ENCODE measurements at places on chromosomes 16 and 17.

GRCh38 chr17:11814655-11815262, 182.5 kb downstream of the ZNF18 start:
- no peak for DNase-seq

- DNase-seq, result no peak
Observed at GRCh38 chr16:19883966-19884485, 622 bp downstream of the GPRC5B start.

- no peak for DNase-seq
Observed at GRCh38 chr17:57090560-57091185, 5.6 kb downstream of the AKAP1 start.

- DNase-seq, result no peak
Observed at GRCh38 chr17:10871914-10872313, 34.0 kb upstream of the PIRT start.

- no peak for DNase-seq
Observed at GRCh38 chr17:61425682-61426481, 26.2 kb downstream of the TBX2 start.

- DNase-seq, result no peak
Observed at GRCh38 chr16:87435372-87436224, 43.5 kb downstream of the MAP1LC3B start.

DNA sequence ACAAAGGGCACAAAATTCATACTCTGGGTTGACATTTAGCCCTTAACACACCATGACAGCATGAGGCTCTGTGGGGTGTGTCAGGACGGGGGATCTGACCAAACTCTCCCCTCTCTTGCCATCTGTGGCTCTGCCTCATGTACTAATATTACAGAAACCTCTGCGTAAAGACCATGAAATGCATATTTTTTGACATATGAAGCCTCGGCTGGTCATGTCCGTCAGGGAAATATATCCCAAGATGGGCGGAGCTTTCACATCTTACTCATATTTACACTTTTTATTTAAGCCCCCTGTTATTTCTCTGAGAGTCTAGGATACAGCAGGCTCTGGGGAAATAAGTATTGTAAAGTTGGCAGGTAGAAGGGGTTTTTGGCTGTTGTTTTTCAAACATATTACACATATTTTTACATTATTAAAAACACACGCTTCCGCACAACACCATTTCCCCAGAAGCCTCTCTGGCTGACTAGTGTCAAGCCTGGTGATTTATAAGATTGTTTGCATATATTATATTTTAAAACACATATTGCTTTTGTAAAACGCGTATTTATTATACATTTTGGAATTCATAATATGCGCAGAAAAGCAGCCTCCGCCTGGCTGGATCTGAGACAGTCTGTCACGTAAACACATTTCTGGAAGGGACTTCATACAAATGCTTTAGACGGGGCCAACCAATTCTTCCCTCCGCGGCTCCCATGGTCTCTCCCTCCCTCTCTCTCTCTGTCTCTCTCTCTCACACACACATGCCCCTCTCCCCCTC, 237.7 kb upstream of the ZFHX3 start:
- no peak for DNase-seq

DNA sequence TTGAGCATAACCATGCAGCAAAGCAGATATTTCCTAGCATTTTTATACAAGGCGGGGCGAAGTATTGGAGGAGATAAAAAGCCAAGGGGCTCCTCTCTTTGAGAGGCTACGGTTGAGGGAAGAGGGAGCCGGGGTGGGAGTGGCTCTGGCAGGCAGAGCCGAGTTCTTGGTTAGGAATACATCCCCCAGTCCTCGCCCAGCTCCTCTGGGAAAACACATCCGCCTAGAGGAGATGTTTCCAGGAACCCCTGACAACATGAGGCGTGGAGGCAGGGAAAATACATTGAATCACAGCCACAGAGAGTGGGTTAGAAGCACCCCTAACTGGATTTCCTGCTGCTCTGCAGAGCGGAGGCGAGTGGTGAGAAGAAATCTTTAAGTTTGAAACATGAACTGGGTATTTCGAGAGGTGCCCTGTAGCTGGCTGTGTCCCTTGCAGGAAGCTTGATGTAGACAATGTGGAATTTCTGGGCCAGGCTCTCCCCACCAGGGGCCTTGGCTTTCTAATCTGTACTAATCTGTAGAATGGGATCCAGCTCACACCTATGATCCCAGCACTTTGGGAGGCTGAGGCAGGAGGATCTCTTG, 27.3 kb downstream of the TTYH2 start:
- DNase-seq, result no peak

- no peak for DNase-seq
Observed at GRCh38 chr16:46896314-46896968, 12.3 kb downstream of the GPT2 start.

- DNase-seq, result no peak
Observed at GRCh38 chr16:49701065-49701685, 154.7 kb downstream of the ZNF423 start.

DNA sequence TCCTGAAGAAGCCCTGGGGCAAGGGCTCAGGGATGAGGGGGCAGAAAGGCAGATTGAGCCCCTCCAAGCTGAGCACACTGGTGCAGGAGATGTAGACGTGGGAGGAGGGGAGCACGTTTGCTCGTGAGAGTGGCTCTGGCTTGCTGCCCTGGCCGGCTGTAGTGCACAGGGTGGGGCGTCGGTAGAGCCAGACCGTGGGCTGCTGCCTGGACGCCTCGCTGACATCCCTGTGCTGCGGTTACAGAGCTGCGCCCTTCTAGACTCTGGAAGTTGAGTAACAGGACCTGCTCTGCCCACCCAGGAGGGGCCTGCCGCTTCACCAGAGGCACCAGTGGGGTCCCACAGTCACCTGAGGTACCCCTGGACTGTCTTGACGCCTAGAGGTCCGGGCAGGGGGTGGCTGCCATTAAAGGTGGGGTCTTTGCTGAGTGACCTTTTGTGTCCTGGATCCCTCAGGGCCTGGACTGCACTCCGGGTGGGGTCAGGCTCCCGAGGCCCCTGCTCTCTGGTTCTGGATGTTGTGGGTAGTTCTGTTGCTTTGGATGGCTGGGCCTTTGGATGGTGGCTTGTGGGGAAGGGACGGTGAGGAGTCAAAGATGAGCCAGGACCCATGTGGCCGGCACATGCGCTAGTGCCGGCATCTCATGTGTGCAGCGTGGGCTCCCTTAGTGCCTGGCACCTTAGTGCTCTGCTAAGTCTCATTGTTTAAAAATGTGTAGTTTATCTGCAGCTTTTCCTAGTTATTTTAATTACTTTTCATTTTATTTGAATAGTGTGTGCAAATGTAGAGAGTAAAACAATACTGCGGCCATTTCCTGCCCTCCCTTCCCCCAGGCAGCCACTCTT, 41.7 kb downstream of the PGS1 start:
- DNase-seq, result no peak

GRCh38 chr17:78715876-78716275, 66.2 kb downstream of the CYTH1 start:
- no peak for DNase-seq

DNA sequence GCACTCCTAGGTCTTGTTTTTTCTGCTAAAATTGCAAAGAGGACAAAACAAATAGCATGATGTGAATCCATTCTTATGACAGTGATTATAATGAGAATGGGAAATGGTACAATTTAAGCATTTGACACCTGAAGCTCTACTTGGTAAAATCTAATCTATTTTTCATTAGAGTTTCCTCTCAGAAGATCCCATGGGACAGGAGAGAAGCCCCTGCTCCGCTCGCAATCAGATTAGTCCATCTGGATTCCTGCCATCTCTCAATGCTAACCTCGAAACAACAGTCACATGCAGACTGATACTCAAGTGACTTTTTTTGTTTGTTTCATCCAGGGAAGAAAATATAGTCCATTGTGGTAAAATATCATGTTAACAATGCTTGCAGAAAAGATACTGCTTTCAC, 107.4 kb upstream of the TOM1L1 start:
- DNase-seq, result no peak

GRCh38 chr16:78985716-78986605, 614.6 kb downstream of the MAF start:
- no peak for DNase-seq

- DNase-seq, result no peak
Observed at GRCh38 chr16:46756772-46757171, 8.6 kb upstream of the MYLK3 start.

DNA sequence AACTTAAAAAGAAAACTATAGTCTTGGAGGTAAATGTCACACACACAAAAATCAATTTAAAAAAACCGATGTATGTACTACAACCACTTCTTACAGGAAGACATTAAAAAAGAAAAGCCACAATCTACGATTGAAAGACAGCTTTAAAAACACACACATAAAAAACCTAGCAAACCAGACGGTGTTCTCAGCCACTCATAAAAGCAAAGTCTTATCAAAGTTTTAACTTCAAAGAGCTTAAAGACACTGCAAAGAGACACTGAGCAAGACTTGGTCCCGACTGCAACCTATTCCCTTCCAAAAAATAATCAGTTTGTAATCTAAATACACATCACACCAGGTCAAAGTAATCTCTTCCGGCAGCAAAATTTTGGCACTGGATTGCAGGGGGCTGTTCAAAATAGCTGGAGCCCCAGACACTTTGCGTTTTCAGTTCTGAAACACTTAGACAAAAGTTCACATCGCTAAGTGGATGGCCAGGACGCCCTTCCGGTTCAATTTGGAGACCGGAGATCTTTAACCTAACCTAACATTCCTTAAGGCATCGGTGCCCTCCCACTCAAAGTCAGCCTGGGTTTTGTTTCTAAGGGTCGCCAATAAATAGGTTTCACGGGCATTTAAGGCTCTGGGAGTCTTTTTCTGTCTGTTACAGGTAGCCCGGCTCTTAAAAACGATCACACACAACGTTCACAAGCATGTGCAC, 2.6 kb downstream of the ZCCHC14 start:
- no peak for DNase-seq

GRCh38 chr17:2309338-2310154, 5.8 kb downstream of the SRR start:
- DNase-seq, result no peak

DNA sequence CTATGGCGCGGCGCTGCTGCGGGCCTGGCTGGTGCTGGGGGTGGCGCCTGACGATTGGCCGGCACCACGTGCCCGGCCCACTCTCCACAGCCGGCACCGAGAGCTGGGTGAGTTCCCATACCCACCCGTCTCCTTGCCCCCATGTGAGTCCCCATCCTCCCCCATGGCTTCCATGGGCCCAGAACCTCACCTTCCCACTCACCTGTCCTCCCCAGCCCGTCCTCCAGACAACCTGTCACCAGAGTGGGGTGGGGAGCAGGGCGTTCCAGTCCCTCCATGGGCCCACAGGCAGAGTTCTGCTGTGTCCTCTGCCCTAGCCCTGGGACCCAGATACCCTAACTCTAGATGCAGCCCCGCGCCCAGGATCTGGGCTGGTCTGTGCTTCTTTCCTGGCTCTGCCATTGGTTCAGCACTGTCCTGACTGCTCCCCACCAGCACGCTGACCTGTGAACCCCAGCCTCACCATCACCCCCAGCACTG, 5.5 kb downstream of the ARMC5 start:
- no peak for DNase-seq

DNA sequence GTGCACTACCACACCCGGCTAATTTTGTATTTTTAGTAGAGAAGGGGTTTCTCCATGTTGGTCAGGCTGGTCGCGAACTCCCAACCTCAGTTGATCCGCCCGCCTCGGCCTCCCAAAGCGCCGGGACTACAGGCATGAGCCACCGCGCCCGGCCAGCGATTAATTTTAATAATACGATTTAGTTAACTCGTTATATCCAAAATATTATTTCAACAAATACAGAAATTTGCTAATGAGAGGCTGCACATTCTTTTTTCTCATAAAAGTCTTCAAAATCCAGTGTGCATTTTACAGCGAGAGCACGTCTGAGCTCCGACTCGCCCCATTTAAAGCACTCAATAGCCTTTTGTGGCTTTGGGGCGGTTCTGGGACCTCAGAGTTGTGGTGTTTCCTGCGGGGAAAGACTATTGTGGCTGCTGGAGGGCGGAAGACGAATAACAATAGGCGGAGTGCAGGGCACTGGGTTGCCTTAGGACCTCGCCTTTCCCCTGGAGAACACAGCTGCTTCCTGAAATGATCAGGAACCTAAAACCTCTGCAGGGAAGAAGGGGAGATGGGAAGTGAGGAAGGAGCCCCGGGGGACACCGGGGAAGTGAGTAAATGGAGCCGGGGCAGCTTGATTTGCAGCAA, 2.9 kb upstream of the ZSCAN10 start:
- DNase-seq, result no peak
